NCI-H187 treated with DMSO at 0.1 percent for 48 hours (cell line): ENCODE measurements at places on chromosomes 4 and X.
A peak's percentile ranks its signal among the peaks of the same experiment; 100 is the strongest.

- no peak for DNase-seq
Measured at GRCh38 chr4:112552668-112553067, 36.7 kb upstream of the NEUROG2 start.

GRCh38 chr4:85084371-85085094 lies 118.0 kb upstream of the WDFY3 start:
- peak; percentile 15 for DNase-seq

GRCh38 chrX:69932323-69932722 lies 117.4 kb downstream of the AWAT2 start:
- DNase-seq, result no peak

GRCh38 chr4:152974468-152975379 lies 38.6 kb downstream of the FHDC1 start:
- no peak for DNase-seq

- DNase-seq, result no peak
Measured at GRCh38 chr4:128338634-128339355, 51.2 kb upstream of the PGRMC2 start.

- DNase-seq, result no peak
Measured at GRCh38 chr4:153345012-153345981, 809 bp downstream of the MND1 start.

DNA sequence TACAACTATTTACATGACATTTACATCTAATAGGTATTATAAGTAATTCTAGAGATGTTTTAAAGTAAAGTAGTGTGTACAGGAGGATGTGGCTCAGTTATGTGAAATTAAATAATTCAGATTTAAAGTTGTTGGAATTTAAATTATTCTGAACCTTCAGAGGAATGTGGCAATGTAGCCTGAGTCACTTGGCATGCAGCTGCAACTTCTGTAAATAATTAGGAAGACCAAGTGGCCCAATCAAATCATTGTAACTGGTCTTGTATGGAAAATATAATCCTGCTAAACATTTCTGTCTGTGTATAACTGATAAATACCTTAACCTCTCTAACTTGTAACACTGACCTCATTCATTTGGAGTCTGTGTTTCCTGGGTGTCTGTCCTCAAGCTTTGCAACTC lies 828.9 kb downstream of the GLUD2 start:
- no peak for DNase-seq

DNA sequence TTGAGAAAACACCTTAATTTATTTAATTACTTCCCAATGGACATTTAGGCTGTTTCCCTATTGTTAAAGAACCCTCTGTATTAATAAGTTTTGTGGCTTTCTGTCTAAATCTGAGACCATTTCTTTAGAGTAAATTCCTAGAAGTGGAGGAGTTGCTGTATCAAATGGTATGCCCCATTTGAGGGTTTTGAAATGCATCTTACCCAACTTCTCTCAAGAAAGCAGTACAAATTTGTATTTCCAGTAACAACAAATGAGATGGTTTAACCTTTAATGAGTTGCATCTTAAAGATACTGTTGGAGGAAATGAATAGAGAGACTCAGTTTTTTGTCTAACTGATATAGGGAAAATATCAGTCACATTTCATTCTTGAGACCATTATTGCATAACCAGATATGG lies 70.5 kb upstream of the CBLL2 start:
- DNase-seq, result no peak

GRCh38 chr4:17134565-17134964 lies 236.1 kb upstream of the LDB2 start:
- DNase-seq, result no peak

- DNase-seq, result no peak
Measured at GRCh38 chr4:182809417-182810102, 107.6 kb downstream of the DCTD start.

DNA sequence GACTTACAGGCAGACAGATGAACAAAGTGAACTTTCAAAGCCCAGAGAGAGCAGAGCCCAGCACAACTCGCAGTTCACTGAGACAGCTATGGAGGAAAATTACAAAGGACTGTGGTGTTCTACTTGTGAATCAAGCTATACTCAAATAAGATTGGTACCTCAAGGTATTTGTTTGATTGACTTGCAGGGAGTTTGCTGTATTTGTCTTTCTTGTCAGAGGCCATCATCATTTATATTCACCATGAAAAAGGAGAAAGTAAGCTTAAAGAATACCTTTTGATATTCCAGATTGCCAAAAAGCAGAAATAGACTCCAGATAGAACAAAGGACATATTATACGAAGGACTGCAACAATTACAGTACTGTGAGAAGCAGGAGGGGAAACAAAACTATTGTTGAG lies 1047.9 kb downstream of the RPA4 start:
- DNase-seq, result no peak

- no peak for DNase-seq
Measured at GRCh38 chr4:60313611-60314178, 886.4 kb upstream of the ADGRL3 start.

GRCh38 chr4:138045036-138045435 lies 197.1 kb downstream of the SLC7A11 start:
- no peak for DNase-seq

- no peak for DNase-seq
Measured at GRCh38 chr4:120062663-120063195, 3.9 kb downstream of the MAD2L1 start.

GRCh38 chr4:42628740-42629139 lies 28.2 kb downstream of the ATP8A1 start:
- DNase-seq, result peak; percentile 71

DNA sequence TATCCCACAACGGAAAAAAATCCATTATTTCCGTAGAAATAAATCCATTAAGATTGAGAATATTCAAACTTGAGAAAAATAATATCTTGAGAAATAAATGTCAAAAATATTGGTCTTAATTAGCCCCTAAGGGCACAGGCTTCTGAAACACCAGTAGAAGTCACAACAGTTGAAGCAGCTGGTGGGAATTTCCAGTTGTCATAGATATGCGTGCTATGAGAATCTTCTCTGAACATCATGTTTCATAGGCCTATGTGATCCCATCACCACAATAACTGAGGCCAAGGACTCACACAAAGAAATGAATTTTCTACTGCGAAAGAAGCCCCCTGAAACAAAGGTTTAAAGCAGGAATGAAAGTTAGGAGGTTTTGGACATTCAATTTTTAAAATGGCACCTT lies 292.0 kb downstream of the DTHD1 start:
- no peak for DNase-seq

DNA sequence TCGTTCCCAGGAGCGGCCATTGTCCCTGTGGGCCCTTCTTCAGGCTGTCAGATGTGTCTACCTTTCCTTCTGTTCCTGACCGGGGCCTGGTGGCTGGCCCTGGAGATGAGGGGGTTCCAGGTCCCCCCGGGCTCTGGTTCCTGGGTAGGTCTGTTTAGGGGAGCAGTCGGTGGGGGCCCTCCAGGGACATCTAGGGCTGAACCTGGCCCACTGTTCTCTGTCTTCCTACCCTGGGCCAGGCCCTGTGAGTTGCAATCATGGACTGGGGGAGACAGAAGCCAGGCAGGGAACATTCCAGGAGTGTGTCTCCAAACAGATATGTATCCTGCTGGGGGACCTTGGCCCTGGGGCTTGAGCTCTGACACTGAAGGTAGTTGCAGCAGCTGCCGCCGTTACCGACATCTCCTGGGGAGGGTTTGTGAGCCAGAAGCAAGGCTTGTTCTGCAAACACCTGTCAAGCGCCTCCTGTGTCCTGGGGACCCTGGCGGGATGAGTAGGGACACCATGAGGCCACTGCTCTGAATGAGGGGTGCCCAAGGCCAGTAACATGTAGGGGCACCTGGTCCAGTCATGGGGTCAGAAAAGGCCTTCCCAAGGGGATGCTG lies 49.5 kb upstream of the ADRA2C start:
- no peak for DNase-seq
